ENCODE measurements at places on chromosomes 1 and 21.

- no peak for DNase-seq
Observed at GRCh38 chr1:178311164-178311563, 185.6 kb downstream of the CLEC20A start.

DNA sequence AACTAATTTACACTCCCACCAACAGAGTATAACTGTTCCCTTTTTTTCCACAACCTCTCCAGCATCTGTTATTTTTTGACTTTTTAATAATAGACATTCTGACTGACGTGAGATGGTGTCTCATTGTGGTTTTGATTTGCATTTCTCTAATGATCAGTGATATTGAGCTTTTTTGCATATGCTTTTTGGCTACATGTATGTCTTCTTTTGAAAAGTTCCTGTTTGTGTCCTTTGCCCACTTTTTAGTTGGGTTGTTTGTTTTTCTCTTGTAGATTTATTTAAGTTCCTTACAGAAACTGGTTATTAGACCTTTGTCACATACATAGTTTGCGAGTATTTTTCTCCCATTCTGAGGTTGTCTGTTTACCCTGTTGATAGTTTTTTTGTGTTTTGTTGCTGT, 375.2 kb downstream of the MATN1 start:
- no peak for DNase-seq

DNA sequence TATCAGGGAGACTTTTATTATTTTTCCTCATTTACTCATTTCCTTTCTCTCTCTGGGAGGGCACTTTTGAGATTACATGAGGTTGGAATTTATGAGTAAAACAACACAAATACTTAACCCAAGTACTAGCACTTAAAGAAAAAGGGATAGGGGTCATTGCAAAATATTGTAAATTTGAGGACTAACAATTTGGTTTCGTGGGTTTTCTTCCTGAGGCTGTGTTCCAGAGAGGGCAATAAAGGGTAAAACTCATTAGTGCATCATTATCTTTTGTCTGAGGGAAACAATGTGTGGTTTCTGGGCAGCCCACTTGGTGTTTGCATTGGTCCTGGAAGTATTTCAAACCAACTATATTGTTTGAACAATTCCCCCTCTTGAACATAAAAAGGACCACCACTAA, 96.5 kb downstream of the GREM2 start:
- peak; percentile 12 for DNase-seq

GRCh38 chr1:163758977-163759670, 437.4 kb downstream of the NUF2 start:
- DNase-seq: peak; percentile 16

DNA sequence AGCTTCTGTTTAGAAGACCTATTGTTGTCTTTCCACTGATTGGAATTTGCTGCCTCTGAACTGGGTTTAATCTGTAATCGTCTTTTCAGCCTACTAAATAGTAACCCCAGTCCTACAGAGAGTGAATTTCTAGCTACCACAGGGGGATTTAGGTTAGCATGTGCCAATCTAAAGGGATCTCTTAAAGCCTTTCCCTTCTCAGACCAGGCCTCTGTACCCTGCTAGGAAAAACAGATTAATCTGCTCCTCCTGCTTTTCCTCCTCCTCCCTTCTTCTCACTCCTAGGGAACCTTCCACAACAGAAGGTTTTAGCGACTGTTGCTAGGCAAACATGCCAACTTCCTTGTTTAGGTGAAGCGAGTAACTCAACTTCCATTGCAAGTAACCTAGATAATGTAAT, 1.3 kb upstream of the RC3H1 start:
- DNase-seq: peak; percentile 21

DNA sequence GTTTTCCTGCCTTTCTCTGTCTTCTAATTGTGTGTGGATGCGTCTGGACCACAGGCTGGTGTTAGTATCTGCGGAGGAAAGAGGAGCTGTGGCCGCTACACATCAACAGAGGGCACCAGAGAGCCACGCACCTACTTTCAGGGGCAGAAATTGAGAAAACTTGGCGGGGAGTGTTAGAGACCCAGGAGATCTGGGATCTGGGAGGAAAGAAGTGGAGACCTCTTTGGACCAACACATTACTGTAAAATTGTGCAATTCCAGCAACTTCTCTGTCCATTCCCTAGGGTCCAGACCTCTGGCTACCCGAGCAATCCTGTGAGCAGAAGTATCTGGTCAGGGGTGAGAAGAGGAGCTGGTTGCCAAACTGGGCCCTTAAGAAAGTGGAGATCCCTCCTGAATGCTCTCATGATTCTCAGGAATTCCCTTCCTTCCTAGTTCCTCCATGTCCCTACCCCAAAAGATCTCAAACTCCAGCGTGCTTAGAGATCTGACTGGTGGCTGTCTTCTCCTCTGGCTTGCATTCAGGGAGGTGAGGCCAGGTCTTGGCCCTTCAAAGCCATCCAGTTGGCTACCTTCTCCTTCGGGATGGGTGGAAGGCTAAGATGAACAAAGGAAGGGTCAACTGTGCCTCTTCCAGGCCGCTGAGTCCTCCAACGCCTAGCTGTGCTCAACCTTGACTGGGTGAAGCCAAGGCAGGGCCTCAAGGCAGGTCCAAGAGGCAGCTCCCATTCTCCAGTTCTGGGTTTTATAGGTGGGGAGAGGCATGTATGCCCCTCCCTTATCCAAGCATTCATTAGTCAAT, 1.2 kb upstream of the KIRREL1 start:
- DNase-seq: peak; percentile 57
